ENCODE measurements at places on chromosomes 6 and 20. TPM values are rescaled to one million over a fixed set of nuclear protein-coding genes. Genes with fewer than 3 reads are reported as not detected.
A peak's percentile ranks its signal among the peaks of the same experiment; 100 is the strongest.

DNA sequence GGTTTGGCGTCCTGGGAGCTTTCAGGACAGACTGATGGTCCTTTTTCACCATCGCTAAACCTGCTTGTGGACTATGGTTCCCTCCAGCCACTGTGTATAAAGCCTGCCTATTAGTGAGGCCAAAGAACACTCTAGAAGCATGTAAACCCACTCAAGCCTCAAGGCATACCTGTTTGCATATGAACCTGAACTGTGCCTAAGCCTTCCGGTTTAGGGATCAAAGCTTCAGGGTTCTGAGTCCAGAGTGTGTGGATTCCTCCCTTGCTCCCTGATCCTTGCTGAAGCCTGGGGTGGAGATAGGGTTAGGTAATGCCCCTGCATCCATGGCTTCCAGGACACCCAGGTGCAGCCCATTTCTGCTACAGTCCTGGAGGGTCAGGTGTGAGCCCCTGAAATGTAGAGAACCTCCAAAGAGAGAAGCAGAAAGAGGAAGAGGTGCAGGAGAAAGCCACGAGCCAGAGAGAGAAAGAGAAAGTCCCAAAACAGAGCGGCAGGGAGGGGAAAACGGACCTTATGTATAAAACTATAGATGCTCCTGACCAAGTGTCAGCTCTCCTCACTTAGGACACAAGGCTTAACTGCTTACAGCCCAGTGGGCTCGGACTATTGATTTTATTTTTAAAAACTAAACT lies 93.3 kb downstream of the SCML4 start:
- H3K36me3 ChIP-seq, result no peaks in the 10 kb centered on the region
- no peak overlapping the region for H3K27ac ChIP-seq
- H3K4me3 ChIP-seq, result no peak overlapping the region
- H3K27me3 ChIP-seq, result peaks cover 64% of the 10 kb centered on the region
- no peaks in the 10 kb centered on the region for H3K4me1 ChIP-seq
- no peak for DNase-seq

Gene POPDC3
- 14.8 TPM for total RNA-seq

Gene BMP6
- not detected for total RNA-seq

Gene EPB41L1
- total RNA-seq, result 134 TPM

Gene SLC17A1
- not detected for total RNA-seq

DNA sequence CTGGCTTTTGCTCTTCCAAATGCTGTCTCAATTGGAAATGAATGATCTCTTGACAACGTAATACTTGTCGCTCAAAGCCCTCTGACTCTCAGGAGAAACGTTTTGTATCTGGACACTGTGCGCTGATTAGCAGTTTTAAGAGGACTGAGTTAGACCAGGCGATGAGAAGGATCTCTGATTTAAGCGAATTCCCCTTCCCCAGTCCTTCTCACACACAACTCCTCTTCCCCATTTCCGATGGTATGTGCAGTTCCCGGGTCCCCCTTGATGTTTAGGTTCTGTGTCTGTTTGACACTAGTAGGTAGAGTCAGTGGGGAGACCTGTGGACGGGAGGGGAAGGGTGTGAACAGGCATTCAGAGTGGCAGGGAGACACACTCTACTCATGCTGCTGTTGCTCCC lies 2.5 kb downstream of the ZDHHC14 start:
- no peak for DNase-seq
- H3K36me3 ChIP-seq, result no peaks in the 10 kb centered on the region
- no peaks in the 10 kb centered on the region for H3K27me3 ChIP-seq
- peaks cover 20% of the 10 kb centered on the region for H3K4me1 ChIP-seq
- no peak overlapping the region for H3K27ac ChIP-seq
- H3K4me3 ChIP-seq, result peak overlapping the region; percentile 77

Gene GSTA2
- total RNA-seq, result not detected

Gene CDSN
- total RNA-seq, result 1.0 TPM

DNA sequence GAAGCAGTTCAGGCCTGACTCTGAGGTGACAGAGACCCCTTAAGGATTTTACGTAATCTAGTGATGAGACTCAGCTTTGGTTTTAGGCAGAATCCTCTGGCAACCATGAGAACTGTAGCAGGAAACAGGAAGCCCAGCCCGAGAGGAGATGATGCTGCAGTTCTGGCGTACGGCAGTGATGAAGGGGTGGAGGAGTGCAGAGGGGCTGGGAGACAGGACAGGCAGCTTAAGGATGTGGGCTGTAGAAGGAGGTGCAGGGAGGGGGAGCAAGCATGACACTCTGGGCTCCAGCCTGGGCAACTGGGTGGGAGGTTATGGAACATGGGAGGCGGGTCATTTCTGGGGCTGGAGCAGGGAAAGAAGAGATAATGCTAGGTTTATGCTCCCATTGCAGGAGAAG lies 67.1 kb downstream of the LRFN2 start:
- no peaks in the 10 kb centered on the region for H3K36me3 ChIP-seq
- H3K27ac ChIP-seq, result no peak overlapping the region
- H3K4me3 ChIP-seq, result no peak overlapping the region
- H3K27me3 ChIP-seq, result peaks cover 32% of the 10 kb centered on the region

GRCh38 chr20:13717631-13718044 lies 67.1 kb downstream of the ESF1 start:
- H3K4me3 ChIP-seq, result no peak overlapping the region
- no peaks in the 10 kb centered on the region for H3K4me1 ChIP-seq
- H3K27ac ChIP-seq, result no peak overlapping the region
- H3K27me3 ChIP-seq, result no peaks in the 10 kb centered on the region
- H3K36me3 ChIP-seq, result peaks cover 18% of the 10 kb centered on the region

GRCh38 chr6:40253420-40253819 lies 319.2 kb upstream of the MOCS1 start:
- H3K4me3 ChIP-seq, result no peak overlapping the region
- H3K4me1 ChIP-seq, result no peaks in the 10 kb centered on the region
- no peaks in the 10 kb centered on the region for H3K36me3 ChIP-seq
- H3K27ac ChIP-seq, result no peak overlapping the region

- peaks cover 15% of the 10 kb centered on the region for H3K4me1 ChIP-seq
- peak; percentile 85 for DNase-seq
- no peaks in the 10 kb centered on the region for H3K36me3 ChIP-seq
Observed at GRCh38 chr20:51687108-51687507, 81.1 kb downstream of the ATP9A start.

Gene BTNL2
- total RNA-seq, result not detected

GRCh38 chr6:96465321-96465903 lies 56.2 kb upstream of the UFL1 start:
- H3K4me3 ChIP-seq, result no peak overlapping the region
- no peak overlapping the region for H3K27ac ChIP-seq
- H3K36me3 ChIP-seq, result no peaks in the 10 kb centered on the region
- H3K27me3 ChIP-seq, result no peaks in the 10 kb centered on the region
- no peak for DNase-seq

GRCh38 chr6:72212686-72213085 lies 326.3 kb downstream of the RIMS1 start:
- no peaks in the 10 kb centered on the region for H3K27me3 ChIP-seq
- DNase-seq, result no peak
- H3K4me3 ChIP-seq, result no peak overlapping the region
- H3K36me3 ChIP-seq, result no peaks in the 10 kb centered on the region
- H3K4me1 ChIP-seq, result no peaks in the 10 kb centered on the region

Gene RSPO4
- total RNA-seq, result not detected

GRCh38 chr6:147207351-147207750 lies 3.1 kb downstream of the STXBP5 start:
- no peak for DNase-seq
- no peaks in the 10 kb centered on the region for H3K36me3 ChIP-seq
- no peaks in the 10 kb centered on the region for H3K27me3 ChIP-seq
- H3K4me1 ChIP-seq, result peaks cover 22% of the 10 kb centered on the region
- no peak overlapping the region for H3K4me3 ChIP-seq

Gene HLA-DQA2
- total RNA-seq, result not detected

GRCh38 chr6:73371984-73372383 lies 2.3 kb upstream of the OOEP start:
- H3K4me1 ChIP-seq, result no peaks in the 10 kb centered on the region
- no peak for DNase-seq
- H3K27me3 ChIP-seq, result no peaks in the 10 kb centered on the region
- H3K4me3 ChIP-seq, result no peak overlapping the region
- no peak overlapping the region for H3K27ac ChIP-seq

- no peak overlapping the region for H3K4me3 ChIP-seq
- H3K27me3 ChIP-seq, result no peaks in the 10 kb centered on the region
- no peaks in the 10 kb centered on the region for H3K4me1 ChIP-seq
- H3K27ac ChIP-seq, result no peak overlapping the region
- no peaks in the 10 kb centered on the region for H3K36me3 ChIP-seq
- peak; percentile 52 for DNase-seq
Observed at GRCh38 chr6:617456-618100, 39.3 kb downstream of the HUS1B start.

- peak overlapping the region; percentile 70 for H3K27ac ChIP-seq
- peak overlapping the region; percentile 72 for H3K4me3 ChIP-seq
- no peaks in the 10 kb centered on the region for H3K36me3 ChIP-seq
- DNase-seq, result peak; percentile 83
- H3K27me3 ChIP-seq, result no peaks in the 10 kb centered on the region
Observed at GRCh38 chr6:27809939-27810767, 102.0 kb downstream of the OR2B2 start.

Gene ID1
- 74.4 TPM for total RNA-seq

DNA sequence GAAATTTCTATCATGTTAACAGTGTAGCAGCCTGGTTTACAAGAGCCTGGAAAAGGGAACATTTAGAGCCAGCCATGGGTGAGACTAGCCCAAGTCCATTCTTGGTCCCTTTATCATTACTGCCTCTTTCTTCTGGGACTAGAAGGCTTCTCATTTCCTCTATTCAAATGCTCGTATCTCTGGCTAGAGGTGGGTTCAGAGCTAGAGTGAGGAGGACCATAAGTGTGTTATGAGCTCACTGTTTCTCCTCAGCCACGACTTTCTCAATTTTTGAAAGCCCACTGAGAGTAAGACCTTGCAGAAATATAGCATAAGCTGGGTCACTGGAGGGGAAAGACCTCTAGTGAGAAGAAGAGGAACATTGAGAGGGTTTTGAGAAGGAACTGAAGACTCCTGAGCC lies 100.0 kb downstream of the SOBP start:
- no peaks in the 10 kb centered on the region for H3K4me1 ChIP-seq
- H3K36me3 ChIP-seq, result no peaks in the 10 kb centered on the region
- H3K4me3 ChIP-seq, result no peak overlapping the region
- no peaks in the 10 kb centered on the region for H3K27me3 ChIP-seq

Gene DDO
- 2.0 TPM for total RNA-seq

- H3K36me3 ChIP-seq, result no peaks in the 10 kb centered on the region
- H3K27me3 ChIP-seq, result no peaks in the 10 kb centered on the region
- H3K4me1 ChIP-seq, result no peaks in the 10 kb centered on the region
Observed at GRCh38 chr6:74657011-74657410, 548.8 kb downstream of the COL12A1 start.

Gene PDYN
- total RNA-seq, result not detected

DNA sequence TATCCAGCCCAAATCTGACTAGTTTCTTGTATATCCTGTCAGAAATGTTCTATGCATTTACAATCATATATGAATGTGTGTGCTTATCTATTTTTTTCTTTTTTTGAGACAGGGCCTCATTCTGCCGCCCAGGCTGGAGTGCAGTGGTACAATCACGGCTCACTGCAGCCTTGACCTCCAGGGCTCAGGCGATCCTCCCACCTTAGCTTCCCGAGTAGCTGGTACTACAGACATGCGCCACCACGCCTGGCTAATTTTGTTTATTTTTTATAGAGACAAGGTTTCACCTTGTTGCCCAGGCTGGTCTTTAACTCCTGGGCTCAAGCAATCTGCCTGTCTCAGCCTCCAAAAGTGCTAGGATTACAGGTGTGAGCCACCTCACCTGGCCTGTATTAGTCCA lies 3.0 kb upstream of the RAB44 start:
- H3K36me3 ChIP-seq, result no peaks in the 10 kb centered on the region
- H3K27ac ChIP-seq, result no peak overlapping the region
- peaks cover 27% of the 10 kb centered on the region for H3K4me1 ChIP-seq
- H3K27me3 ChIP-seq, result no peaks in the 10 kb centered on the region
- no peak for DNase-seq

DNA sequence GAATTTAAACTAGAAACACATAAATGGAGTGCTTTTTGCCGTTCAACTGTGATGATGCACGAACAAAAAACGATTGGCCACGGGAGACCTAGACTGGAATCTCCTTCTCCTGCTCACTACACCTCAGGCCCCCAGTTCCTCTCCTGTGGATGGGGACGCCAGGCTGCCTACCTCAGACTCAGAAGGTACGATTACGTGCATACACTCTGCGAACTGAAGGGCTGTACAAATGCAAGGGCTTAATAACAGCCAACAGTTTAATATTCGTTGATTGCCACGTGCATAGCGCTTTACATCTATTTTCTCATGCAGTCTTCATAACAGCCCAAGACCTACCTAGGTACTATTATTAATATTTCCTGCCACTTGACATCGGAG lies 495 bp upstream of the ARMC2 start:
- H3K4me3 ChIP-seq, result peak overlapping the region; percentile 85
- no peaks in the 10 kb centered on the region for H3K27me3 ChIP-seq
- H3K36me3 ChIP-seq, result no peaks in the 10 kb centered on the region

- H3K4me1 ChIP-seq, result no peaks in the 10 kb centered on the region
- no peak overlapping the region for H3K4me3 ChIP-seq
- no peak overlapping the region for H3K27ac ChIP-seq
- no peaks in the 10 kb centered on the region for H3K27me3 ChIP-seq
Observed at GRCh38 chr6:27882624-27883023, 29.6 kb downstream of the OR2B2 start.

DNA sequence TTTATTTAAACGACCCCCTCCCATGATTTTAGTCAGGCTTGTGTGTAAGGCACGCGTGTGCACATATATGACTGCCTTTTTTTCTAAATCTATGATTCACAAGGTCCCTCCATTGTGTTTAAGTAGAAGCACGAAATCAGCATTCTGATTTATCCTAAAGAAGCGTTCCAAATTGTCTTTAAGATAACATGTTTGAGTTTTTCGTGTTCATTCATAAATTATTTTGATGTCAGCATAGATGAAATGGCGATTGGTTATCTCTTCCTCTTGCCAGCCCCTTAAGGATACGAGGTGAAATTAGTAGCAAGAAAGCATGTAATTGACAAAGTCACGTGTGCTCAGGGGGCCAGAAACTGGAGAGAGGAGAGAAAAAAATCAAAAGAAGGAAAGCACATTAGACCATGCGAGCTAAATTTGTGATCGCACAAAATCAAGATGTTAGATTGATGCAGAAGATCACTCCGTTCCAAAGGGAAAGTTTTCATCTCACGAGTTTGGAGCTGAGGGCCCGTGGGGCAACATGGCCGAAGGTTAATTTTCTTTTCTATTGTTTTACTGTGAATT lies at the start of gene LIN28B:
TSS of gene LIN28B (plus strand) at position 377 of the 564 bp plus-strand sequence. CDS start at position 521, 144 bp downstream.
- no peaks in the 10 kb centered on the region for H3K36me3 ChIP-seq
- no peak for DNase-seq
- H3K4me3 ChIP-seq, result peak within 1 kb of the TSS; percentile 38
- H3K27ac ChIP-seq, result no peak within 1 kb of the TSS

Gene OR10C1
- not detected for total RNA-seq

DNA sequence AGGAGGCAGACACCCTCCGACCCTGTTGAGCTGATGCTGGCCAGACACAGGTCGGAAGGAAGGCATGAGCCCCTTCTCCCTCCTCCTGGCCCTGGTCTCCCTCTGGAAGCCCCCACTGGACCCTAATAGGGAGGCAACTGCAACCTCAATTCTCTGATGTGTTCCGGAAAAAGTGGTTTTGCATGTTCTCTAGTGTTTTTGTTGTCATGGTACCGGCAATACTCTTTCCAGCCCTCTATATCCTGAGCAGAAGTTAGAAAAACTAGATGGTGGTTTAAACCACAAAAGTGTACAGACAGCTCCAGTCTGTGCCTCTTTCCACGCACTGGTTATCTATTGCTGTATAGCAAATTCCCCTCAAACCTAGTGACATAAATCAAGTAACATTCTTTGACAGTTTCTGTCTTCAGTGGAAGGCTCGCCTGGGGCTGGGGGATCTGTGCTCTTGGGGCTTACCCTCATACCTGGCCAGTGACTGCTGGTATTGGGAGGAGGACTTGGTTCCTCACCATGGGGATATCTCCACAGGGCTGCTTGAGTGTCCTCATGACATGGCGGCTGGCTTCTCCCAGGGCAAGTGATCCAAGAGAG lies 37.0 kb downstream of the SYTL3 start:
- H3K27me3 ChIP-seq, result no peaks in the 10 kb centered on the region
- H3K27ac ChIP-seq, result peak overlapping the region; percentile 20
- H3K4me1 ChIP-seq, result peaks cover 57% of the 10 kb centered on the region
- H3K36me3 ChIP-seq, result no peaks in the 10 kb centered on the region
- no peak overlapping the region for H3K4me3 ChIP-seq
- DNase-seq, result no peak
